SHP77 (cell line): ENCODE measurements at places on chromosomes 4 and X.

- DNase-seq, result no peak
Observed at GRCh38 chrX:56796641-56797395, 67.8 kb downstream of the NBDY start.

DNA sequence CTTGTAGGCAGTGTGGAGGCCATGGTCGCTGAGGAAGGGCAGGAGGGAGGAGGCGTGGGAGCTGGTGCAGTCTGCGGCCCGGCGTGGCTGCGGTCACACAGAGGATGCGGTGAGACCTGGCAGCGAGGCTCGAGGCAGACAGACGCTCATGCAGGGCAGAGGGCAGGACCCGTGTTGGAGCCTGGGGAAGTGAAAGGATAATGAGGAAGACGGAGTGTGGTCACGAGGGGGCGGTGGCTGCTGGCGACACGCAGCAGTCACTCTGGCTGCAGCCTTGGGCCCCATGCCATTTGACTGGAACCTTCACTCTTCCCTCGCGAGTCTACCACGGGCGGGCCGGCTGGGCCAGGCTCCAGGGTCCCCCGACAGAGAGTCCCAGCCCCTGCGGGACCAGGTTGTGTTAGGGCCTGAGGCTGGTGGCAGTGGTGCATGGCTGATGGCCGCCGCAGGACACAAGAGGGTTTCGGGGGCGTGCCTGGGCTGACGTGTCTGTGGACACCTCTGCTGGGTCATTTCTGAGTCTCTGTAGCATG lies 68.8 kb upstream of the HGFAC start:
- no peak for DNase-seq

DNA sequence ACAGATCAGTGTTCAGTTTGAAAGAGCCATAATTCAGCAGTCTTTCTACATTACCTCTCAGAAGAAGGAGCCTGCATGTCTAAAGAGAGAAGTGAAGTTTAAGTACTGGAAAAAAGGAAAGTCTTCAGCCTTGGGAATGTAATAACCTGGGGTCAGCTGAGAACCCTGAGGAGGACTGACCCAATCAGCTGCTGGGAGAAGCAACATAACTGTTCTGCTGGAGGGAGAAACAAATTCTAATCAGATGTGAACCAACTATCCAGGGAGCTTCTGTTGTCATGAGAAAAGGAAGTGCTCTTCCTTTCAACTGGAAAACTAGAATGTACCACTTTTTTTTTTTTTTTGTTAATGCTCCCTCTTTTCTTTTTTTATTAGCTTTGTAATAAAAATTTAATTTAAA lies 64.5 kb upstream of the PDE5A start:
- no peak for DNase-seq

GRCh38 chrX:50372966-50373365 lies 97.7 kb downstream of the DGKK start:
- DNase-seq, result no peak
